ENCODE measurements at places on chromosomes 1 and 21.

DNA sequence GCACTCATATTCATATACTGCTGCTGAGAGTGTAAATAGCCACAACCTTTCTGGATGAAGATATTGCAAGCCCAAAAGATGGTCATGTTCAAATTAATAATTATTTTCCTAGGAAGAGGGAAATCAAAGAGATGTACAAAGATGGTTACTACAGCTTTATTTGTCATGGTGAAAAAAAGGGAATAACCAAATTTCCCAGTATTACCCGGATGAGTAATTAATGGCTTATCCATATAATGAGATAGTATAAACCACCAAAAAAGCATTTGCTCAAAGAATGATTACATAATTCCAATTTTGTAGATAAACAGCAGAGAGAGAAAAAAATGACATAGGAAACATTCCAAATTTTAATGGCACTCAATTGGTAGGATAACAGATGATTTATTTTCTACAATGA lies 165.6 kb downstream of the C1orf21 start:
- DNase-seq, result no peak

- DNase-seq, result peak; percentile 16
These were observed 45.4 kb upstream of the TNFRSF1B start for GRCh38 chr1:12121212-12122003.

- peak; percentile 13 for DNase-seq
These were observed 18.4 kb downstream of the MTX1 start for GRCh38 chr1:155226910-155227260.

- DNase-seq, result no peak
These were observed 142.9 kb upstream of the ATP1B1 start for GRCh38 chr1:168963601-168964000.

DNA sequence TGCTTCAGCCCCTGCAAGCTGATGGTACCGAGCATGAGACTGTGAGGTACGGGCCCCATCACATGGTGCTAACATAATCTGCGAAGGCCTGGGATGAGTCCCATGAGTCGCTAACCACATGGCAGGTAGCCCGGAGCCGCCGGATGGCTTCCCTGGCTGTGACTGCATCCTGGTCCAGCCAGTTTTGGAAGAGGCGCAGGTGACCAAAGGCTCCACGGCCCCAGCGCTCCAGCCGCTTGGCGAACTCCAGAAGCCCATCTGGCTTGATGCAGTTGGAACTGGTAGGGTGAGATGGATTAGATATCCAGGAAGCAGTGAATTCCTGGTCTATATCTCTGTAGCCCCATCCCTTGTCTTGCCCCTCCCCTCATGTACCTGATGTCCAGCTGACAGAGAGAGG lies 24.6 kb downstream of the LRRC41 start:
- no peak for DNase-seq

DNA sequence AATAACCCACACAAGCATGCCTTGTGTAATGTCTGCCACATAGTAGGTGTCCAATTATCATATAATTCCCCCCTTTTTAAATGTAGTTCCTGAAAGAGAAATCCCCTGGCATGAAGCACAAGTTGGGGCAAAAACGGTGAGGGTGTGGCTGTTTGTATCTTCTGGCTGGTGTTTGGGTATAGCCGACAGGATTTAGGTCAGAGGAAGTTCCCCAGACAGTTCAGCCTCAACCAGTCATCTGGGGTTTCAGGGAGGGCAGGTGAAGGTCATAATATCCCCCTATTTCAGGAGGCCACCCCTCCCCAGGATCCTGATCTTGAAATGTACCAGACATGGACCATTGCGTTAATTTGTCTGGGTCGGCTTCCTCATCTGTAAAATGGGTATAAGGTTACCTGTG lies 29.1 kb upstream of the JUN start:
- DNase-seq, result no peak

GRCh38 chr1:22248746-22249145 lies 105.8 kb upstream of the WNT4 start:
- DNase-seq, result no peak

DNA sequence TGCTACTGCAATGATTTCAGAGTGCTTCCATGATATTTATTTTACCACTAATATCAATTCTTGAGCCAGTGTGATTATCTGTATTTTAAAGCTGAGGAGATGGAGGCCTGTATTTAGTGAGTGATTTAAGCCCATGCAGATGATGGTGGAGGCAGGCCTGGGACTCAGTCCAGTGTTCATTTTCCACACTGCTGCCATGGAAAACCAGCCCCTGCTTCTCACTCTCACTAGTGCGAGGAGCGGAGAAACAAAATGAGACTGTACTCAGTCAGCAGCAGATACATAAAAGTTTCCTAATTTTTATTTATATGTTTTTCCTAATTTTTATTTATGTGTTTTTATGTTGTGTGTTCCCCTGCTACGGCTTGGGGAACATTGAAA lies 32.8 kb downstream of the LRRC8B start:
- no peak for DNase-seq

GRCh38 chr1:4027008-4027407 lies 126.9 kb upstream of the C1orf174 start:
- DNase-seq, result no peak

GRCh38 chr1:11997081-11997850 lies 17.0 kb downstream of the MFN2 start:
- DNase-seq, result no peak

GRCh38 chr1:83822208-83822607 lies 176.7 kb downstream of the TTLL7 start:
- DNase-seq, result peak; percentile 74

DNA sequence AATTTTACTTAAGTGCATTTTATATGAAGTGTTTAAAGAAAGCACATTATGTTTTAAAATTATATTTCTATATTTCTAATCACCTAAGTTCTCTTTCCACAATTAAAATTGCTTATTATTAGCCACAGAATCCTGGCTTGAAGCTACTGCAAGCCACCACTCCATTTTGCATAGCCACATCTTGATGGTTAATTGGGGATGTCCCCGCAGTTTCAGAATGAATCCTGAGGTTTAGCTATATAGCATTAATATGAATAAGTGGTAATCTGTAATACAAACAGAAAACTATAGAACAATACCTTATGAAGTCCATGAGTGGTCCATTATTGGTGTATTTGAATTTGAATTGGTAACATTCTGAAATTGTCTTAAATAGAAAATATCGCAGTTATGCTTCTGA lies 11.6 kb upstream of the GOLPH3L start:
- no peak for DNase-seq

GRCh38 chr1:19204446-19205266 lies 5.4 kb downstream of the UBR4 start:
- DNase-seq, result no peak

- no peak for DNase-seq
These were observed 11.6 kb upstream of the NCMAP start for GRCh38 chr1:24544239-24544638.

DNA sequence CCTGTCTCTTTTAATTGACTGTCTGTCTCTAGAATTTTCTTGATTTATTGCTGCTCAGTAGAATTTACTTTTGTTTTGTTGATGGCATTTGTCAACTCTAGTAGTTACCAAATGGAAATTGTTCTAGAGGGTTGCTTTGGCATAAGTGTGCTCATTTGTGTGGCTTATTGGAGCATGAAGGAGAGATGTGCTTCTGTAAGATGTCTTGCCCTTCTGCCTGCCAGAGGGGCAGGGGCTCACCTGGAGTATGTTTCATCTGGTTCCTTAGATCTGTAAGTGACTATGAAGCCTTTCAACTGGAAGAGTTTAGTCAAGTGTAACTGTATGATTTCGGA lies 345.5 kb downstream of the DISC1 start:
- no peak for DNase-seq

DNA sequence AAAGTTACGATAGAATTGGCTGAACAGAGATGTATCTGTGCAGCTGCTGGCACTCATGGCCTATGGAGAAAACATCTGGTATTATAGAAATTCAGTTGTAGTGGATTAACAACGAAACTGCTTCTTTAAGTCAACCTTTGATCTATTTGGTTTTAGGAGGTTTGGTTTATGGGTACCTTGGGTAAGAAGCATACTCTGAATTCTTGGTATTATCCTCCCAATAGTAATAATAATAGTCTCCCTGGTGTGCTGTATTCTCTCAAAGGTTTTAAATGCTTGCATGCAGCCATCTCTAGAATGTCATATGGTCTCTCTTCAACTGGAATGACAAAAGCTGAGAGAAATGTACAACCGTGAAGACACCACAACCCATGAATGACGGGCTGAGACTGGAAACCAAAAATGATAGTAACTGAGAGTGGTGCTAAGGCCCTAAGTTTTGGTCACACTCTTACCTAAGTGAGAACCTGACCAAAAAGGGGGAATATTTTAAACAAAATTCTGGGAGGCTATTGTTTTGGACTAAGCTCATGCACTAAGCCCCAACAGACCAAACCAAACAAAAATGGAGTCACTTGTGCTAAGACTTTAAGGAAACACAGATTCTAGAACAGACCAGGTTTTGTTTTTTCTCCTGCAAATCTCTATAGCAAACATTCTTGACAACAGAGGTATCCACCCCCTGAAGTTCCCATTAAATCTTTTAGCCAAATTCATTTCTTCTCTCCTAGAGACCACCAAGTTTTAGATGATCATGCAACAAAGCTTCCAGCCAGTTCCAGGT lies 17.6 kb upstream of the TMEM61 start:
- no peak for DNase-seq

DNA sequence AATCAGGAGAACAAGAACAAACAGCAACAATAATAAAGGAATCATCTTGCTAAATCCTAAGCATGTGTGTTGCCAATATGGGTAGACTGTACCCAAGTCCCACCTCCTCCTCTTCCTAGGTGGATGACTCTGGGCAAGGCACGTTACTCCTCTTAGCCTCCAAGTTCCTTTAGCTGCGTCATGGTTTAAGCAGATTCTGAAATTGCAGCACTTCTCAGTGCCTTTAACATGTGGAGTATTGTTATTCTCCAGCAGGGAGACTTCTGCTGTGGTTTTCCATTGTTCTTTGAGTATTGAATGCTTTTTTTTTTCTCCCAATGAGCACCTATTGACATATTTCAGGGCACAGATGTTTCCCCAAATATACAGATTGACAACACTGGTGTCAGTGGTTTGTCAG lies 15.5 kb downstream of the ARHGEF10L start:
- no peak for DNase-seq

- DNase-seq, result no peak
These were observed 97.4 kb downstream of the GIPC2 start for GRCh38 chr1:78143152-78143551.

GRCh38 chr1:58363585-58363984 lies 182.9 kb downstream of the OMA1 start:
- no peak for DNase-seq

- peak; percentile 99 for DNase-seq
These were observed 13.4 kb downstream of the PLEKHO1 start for GRCh38 chr1:150162862-150163706.

All from stromal cell of bone marrow (primary cell).